Non-pigmented ciliary epithelial cell (primary cell): ENCODE measurements at places on chromosomes 13 and 19.
A peak's percentile ranks its signal among the peaks of the same experiment; 100 is the strongest.

- no peak for DNase-seq
These were observed 19.9 kb upstream of the CYP4F8 start for GRCh38 chr19:15595069-15595468.

DNA sequence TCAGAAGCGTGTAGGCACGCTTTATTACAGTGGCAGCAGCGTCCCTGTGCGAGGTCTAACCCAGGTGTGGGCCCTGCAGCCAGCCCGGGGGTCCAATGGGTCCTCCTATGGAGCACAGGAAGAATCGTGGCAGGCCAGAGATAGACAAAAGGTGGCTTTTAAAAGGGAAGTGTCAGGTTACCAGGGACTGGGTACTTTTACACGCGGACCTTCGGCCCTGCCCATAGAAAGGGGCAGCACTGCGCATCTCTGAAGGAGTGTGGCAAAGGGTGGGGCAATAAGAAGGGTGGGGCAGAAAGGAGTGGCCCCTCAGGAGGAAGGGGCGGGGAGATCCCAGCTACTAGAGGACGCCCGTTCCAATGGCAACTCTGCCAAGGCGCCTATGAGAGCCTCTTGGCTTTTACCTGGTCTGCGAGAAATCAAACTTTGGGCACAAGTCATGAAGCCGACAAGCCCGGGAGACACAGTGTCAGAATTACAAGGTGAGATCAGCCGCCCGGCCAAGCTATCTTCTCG lies 1419.8 kb downstream of the UQCRFS1 start:
- no peak for DNase-seq

- DNase-seq, result peak; percentile 5
These were observed 46.9 kb downstream of the TPP2 start for GRCh38 chr13:102643656-102644055.

DNA sequence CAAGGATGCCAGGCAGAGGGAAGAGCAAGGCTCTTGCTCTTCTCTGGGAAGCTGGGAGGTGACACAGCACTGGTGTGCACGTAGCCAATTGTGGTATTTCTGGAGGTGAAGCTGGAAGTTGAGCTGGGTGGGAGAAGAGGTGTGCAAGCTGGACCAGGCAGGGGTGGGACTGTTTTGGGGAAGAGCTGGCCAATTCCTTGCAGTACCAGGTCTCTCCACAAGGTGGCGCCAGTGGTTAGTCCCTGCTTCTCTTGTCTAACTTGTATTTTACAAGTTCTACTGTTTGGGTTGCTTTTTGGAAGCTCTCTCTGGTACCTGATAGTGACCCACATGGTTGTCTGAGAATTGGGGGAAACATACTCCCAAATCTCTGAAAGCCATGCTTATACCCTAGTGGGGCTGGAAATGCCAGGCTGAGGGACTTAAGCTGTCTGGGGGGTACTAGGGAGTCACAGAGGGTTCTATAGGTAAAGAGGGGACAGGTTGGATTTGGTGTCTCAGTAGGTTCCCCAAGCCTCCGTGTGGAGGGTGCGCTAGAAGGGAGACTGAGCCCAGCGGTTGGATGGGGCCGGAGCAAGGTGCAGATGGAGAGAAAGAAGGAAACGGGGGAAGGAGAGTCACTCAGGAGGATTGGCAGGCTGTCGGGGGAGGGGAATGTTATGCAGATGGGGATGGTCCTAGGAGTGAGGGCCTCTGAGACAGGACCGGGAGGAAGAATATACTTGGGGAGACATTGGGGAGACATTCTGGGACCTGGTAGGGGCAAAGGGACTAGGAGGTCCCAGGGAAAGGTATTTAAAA lies 3.0 kb downstream of the HPN start:
- no peak for DNase-seq

GRCh38 chr19:54319049-54319448 lies 6.1 kb upstream of the LILRA5 start:
- DNase-seq, result no peak

DNA sequence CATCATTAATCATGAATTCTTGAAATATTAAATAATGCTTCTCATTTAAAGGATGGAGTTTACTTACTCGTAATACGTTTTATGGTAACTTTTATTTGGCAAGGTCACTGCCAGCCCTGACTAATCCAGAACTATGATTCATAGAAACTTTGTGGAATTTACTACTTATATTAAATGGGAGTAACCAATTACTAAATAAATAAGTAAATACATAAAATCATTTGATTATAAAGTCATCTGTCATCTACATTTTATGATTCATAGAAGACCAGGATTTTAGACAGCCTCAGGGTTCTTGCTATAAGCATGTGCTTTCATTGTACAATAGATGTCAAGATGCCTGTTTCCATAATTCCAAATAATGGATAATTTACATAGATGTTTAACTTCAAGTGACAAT lies 611.1 kb downstream of the TBC1D4 start:
- DNase-seq, result no peak

GRCh38 chr19:12270854-12271253 lies 23.8 kb downstream of the ZNF44 start:
- DNase-seq, result no peak

DNA sequence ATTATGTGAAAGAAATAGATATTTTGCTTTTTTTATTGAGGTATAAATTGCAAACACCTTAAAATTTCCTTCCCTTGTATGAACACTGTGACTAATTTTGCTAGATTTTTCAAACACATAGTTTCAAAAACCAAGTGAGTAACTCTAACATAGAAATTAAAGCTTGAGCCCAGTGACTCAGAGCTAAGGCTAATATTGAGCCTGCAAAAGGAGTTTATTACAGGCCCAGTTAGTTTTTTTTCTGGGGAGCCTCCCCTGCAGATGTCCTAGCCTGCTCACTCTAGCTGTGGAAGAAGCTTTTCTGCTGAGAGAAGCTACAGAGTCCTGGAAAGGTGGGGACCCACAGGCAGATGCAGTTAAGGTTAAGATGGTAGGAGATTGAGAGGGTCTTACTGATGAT lies 3.4 kb downstream of the ZNF430 start:
- DNase-seq, result no peak
